Osteocyte (in vitro differentiated cells): ENCODE measurements at places on chromosomes 4 and X. TPM values are rescaled to one million over a fixed set of nuclear protein-coding genes. Genes with fewer than 3 reads are reported as not detected.

- H3K27ac ChIP-seq = no peak overlapping the region
- no peak for DNase-seq
- no peaks in the 10 kb centered on the region for H3K4me1 ChIP-seq
- H3K4me3 ChIP-seq = no peak overlapping the region
- no peaks in the 10 kb centered on the region for H3K27me3 ChIP-seq
These were observed 858 bp downstream of the DMP1 start for GRCh38 chr4:87650938-87651337.

DNA sequence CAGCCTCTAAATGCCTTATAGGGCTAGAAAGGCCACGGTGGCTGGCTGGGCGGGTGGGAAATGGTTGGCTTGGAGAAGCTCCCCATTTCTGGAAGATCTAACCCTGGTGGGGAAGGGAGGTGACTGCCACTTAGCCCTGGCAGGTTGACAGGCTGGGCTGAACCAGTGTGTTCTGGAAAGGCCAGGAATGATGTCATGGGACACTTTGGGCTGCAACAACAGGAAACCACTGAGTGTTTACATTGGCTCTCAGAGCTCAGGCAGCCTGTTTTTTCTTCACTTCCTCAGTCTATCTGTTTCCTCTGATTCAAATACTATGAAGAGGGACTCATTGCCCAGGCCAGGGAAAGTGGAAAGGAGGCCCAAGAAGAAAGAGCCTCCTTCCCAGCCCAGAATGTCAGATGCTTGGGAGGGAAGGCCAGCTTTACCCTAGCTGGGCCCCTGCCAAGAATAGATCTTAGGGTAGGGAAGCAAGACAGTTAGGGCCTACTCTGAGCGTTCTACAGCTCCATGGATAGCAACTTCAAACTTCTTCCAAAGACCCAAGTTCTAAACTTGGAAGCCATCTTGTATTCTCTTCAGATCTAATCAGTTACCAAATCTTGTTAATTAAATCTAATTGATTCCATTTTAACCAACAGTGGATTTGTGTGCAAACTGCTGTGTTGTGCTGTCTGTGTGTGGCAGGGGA, 65.8 kb upstream of the MSN start:
- H3K27ac ChIP-seq = peak overlapping the region; percentile 93
- H3K36me3 ChIP-seq = no peaks in the 10 kb centered on the region
- H3K4me3 ChIP-seq = no peak overlapping the region
- peaks cover 24% of the 10 kb centered on the region for H3K4me1 ChIP-seq
- no peaks in the 10 kb centered on the region for H3K27me3 ChIP-seq

Gene C1QTNF7
- total RNA-seq = not detected in 2 replicates

DNA sequence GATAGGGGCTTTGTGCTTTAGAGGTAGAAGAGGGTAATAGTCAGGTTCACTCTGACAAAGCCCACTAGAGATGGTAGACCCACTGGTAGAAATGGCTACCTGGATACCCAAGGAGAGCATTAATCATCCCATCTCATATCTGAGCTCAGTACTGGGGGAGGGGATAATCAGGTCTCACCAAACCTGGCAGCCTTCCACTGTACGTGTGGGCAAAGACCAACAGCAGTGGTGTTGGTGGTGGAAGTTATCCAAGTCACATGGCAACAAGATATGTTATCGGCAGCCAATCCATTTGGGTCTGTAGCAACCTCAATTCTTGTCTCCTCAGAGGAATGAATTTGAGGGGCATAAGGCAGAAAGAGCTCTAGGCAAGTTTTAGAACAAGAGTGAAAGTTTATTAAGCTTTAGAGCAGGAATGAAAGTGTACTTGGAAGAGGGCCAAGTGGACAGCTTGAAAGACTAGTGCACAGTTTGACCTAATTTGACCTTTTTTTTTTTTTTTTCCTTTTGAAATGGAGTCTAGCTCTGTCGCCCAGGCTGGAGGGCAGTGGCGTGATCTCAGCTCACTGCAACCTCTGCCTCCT, 67.0 kb upstream of the CXCL13 start:
- H3K4me1 ChIP-seq = peaks cover 14% of the 10 kb centered on the region
- no peaks in the 10 kb centered on the region for H3K36me3 ChIP-seq
- DNase-seq = no peak
- peaks cover 25% of the 10 kb centered on the region for H3K27me3 ChIP-seq

DNA sequence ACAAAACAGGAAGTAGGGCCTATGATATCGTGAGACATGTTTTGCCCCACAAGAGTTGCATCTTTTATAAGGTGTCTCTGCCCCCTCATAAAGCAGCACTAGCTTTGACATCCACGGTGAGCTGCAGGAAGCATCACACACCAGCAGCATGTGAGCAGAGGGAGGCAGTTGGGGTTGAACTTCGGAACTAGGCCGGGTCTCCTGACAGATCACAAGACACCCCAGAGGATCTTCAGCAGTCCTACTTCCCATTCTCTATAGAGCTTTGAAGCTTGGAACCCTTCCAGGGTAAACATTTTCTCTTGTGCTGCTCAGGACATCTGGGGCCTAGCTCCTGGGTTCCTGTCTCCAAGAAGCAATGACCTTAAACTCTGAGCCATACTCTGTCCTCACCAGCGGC, 27.5 kb downstream of the YY2 start:
- H3K4me3 ChIP-seq = no peak overlapping the region
- no peaks in the 10 kb centered on the region for H3K27me3 ChIP-seq
- peak overlapping the region; percentile 72 for H3K27ac ChIP-seq
- no peak for DNase-seq

DNA sequence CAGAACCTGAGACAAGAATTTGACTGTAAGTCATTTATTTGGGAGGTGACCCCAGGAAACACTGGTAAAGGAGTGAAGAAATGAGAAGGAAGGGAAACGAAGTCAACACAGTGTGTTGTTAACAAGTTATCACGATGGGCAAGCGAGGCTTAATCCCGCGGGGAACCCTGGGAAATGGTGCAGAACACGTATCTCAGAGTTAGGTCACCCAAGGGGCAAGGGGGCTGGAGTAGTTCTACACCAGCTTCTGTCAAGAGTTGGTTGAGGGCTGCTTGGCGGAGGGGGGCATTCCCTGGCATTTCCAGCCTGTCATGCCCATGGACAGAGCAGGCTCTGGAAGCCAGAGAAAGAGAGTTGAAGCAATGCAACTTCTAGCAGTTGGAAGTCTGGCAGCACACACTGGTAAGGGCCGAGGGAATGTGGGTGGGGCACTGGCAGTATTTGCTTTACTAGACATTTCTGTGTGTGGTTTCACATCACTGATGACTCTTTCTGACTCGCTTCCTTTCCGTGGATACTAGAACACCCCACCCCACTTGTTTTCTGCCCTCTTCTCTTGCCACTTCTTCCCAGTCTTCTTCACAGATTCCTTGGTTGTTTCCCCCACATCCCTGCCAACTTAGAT, 52.2 kb upstream of the ADGRG2 start:
- peak overlapping the region; percentile 23 for H3K27ac ChIP-seq
- no peaks in the 10 kb centered on the region for H3K36me3 ChIP-seq
- no peak overlapping the region for H3K4me3 ChIP-seq

Gene PRICKLE3
- 7.7 and 8.5 TPM in 2 replicates for total RNA-seq

- H3K4me3 ChIP-seq = no peak overlapping the region
- H3K27me3 ChIP-seq = no peaks in the 10 kb centered on the region
- no peak overlapping the region for H3K27ac ChIP-seq
- H3K36me3 ChIP-seq = no peaks in the 10 kb centered on the region
- no peak for DNase-seq
These were observed 402.9 kb downstream of the PPP1R2C start for GRCh38 chrX:42375086-42375485.

DNA sequence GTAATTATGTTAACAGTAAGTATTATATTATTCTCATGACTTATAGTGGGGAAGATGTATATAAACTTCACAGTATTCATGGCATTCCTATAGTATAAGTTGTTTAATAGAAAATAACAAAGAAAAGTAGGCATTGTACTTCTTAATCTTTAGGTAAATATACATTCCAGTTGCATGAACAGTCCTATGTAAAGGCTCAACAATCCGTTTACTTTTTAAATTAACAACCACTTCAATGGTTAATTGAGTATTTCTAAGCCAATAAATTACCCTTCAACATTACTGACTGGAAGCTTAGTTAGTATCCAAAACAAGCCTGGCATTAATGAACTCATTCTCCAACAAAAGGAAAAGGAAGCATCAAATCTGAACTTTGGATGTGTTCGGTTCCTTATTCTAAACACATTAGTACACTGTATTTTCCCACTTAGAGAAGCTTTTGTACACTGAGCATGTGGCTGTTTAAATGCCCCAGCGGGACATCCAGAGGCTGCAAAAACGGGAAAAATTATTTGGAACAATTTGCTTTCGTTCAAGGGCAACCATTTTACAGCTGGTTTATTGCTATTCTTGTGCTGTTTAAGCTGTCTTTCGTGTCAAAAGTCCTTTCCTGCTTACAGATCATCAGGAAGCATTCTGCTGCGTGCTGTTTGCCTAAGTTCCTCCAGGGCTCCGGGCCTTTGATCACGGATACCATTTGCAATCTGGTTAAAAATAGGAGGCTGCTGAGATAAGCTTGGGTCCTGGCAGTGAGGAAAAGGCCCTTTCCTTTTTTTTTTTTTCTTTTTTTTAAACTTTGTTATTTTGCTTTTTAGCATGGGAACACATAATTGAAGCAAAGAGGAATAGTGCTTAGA, 460.3 kb downstream of the SPRY1 start:
- no peaks in the 10 kb centered on the region for H3K27me3 ChIP-seq
- H3K27ac ChIP-seq = peak overlapping the region; percentile 78
- DNase-seq = no peak
- H3K36me3 ChIP-seq = no peaks in the 10 kb centered on the region
- H3K4me3 ChIP-seq = peak overlapping the region; percentile 47

DNA sequence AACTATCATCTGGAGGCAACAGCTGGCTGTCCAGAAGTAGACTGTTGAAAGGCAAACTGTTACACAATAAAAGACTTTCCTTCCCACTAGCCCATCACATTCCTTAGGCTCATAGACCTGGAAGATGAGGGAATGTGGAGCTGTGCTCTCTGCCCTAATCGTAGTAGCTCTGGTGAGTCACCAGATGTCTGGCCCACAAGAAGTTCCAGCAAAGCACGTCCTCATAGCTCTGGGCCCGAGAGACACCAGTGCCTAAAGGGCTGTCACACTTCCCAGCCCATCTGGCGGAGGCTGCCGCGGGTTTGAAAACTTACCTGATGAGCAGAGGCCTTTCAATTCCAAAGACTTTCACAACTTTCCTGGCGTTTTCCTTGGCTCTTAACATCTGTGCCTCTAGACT, 81.7 kb upstream of the STOX2 start:
- H3K27ac ChIP-seq = no peak overlapping the region
- H3K27me3 ChIP-seq = no peaks in the 10 kb centered on the region
- no peaks in the 10 kb centered on the region for H3K36me3 ChIP-seq
- no peak overlapping the region for H3K4me3 ChIP-seq
- H3K4me1 ChIP-seq = no peaks in the 10 kb centered on the region

Gene ZMAT1
- total RNA-seq = 4.6 and 4.9 TPM in 2 replicates

Gene RS1
- not detected in 2 replicates for total RNA-seq

Gene ATP1B4
- total RNA-seq = not detected in 2 replicates

Gene MAGEC1
- not detected in 2 replicates for total RNA-seq

DNA sequence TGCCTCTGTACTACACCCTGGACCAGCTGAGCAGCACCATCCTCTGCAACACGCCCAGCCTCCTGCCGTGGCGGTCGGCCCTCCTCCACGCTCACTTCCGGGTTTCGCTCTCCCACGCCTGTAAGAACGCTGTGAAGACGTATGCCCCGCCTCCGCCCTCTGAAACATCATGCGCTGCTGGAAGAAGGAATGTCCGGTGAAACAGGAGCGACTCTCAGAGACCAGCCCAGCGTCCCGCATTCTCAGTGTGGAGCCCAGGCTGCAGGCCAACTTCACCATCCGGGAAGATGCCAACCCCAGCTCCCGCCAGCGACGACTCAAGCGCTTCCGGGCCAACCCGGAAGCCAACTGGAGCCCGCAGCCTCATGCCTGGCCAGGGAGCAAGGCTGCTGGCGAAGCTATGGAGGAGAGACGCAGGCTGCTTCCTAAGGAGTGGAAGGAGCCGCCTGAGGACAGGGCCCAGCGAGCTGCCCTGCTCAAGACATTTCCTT, 186.1 kb upstream of the SLITRK2 start:
- no peaks in the 10 kb centered on the region for H3K4me1 ChIP-seq
- no peak overlapping the region for H3K27ac ChIP-seq
- no peak for DNase-seq
- H3K4me3 ChIP-seq = no peak overlapping the region
- no peaks in the 10 kb centered on the region for H3K27me3 ChIP-seq

DNA sequence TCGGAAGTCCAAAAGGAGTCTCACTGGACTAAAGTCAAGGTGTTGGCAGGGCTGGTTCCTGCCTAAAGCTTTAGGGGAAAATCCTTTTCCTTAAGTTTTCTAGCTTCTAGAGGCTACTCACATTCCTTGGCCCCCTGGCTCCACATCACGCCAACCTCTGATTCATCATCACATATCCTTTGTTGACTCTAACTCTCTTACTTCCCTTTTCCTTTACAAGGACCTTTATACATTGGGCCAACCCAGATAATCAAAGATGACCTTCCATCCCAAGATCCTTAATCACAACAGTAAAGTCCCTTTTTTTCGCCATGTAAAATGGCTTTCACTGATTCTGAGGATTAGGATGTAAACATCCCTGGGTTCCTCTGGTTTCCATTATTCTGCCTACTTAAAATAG, 146.4 kb upstream of the DCAF8L1 start:
- H3K27ac ChIP-seq = no peak overlapping the region
- H3K4me1 ChIP-seq = peaks cover 15% of the 10 kb centered on the region
- H3K36me3 ChIP-seq = no peaks in the 10 kb centered on the region
- no peak for DNase-seq
- H3K27me3 ChIP-seq = no peaks in the 10 kb centered on the region
